Suppressor macrophage treated with lipopolysaccharide for 4 hours (primary cell): ENCODE measurements at places on chromosomes 7 and 10.

- DNase-seq: no peak
Observed at GRCh38 chr10:88661018-88661417, 3.2 kb upstream of the LIPF start.

DNA sequence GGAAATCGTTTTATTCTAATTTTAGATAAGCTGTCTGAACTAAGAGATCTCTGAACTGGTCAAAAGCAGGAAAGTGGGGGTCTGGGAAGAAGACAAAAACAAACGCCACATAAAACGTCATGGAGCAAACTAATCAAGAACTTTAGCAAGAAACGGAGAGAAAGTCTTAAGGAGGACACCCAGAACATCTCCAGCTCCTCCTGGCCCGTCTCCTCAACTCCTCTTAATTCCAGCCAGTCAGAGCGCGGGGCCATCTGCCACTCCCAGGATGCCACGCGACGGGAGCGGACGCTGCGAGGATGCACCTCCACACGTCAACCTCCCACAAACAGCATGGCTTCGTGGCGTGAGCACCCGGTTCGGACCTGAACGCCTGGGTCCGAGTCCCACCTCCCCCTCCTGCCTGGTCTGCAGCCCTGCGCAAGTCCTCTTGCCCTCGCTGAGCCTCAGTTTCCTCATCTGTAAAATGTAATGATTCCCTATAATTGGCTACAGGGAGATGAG, 598 bp downstream of the MMS19 start:
- peak; percentile 82 for DNase-seq

DNA sequence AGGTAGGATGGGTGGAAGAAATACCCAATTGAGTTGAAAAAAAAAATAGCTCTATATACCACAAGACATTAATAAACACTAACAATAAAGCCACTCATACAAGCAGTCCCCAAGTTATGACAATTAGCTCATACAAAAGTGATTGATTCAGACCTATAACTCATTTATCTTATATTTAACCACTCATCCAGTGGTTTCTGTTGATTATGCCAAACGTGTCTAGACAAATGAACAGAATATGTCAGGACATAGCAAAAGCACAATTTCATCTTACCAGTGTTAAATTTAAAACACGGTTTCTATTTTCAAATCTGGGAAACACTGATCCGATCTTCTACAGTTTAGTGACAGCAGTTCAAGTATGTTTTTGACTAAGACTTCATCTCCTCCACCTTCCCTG, 17.0 kb downstream of the ABI1 start:
- DNase-seq: no peak

DNA sequence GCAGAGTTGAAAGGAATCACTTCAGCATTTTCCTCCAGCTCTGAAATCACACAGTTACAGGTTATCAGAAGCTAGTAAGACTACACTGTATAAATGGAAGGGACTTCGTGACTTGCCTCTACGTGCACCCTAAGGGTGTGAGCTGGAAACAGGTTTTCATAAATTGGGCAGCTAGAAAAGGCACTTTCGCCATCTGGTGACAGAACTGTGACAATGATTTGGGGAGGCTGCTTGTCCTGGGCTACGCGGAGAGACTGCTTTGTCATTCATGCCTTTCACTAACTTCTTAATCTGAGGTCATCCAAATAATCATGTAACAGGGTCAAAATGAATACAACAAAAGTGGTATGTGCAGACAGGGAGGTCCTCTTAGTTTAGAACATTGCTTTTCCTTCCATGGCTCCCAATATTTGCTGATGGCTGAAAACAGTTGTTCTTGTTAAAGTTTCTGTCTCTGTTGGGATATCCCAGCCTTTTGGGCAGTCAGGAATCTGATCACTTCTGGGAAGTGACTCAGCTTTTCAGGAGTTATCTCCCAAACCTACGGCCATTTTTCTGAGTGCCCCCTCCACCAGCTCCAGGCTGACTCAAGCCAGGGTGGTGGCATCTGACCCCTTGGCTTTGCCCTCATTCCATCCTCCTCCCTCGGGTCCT, 17.8 kb downstream of the VWC2 start:
- peak; percentile 12 for DNase-seq

- no peak for DNase-seq
Observed at GRCh38 chr7:121043314-121044234, 55.1 kb downstream of the CPED1 start.

- peak; percentile 20 for DNase-seq
Observed at GRCh38 chr10:17176091-17176490, 25.4 kb downstream of the TRDMT1 start.

DNA sequence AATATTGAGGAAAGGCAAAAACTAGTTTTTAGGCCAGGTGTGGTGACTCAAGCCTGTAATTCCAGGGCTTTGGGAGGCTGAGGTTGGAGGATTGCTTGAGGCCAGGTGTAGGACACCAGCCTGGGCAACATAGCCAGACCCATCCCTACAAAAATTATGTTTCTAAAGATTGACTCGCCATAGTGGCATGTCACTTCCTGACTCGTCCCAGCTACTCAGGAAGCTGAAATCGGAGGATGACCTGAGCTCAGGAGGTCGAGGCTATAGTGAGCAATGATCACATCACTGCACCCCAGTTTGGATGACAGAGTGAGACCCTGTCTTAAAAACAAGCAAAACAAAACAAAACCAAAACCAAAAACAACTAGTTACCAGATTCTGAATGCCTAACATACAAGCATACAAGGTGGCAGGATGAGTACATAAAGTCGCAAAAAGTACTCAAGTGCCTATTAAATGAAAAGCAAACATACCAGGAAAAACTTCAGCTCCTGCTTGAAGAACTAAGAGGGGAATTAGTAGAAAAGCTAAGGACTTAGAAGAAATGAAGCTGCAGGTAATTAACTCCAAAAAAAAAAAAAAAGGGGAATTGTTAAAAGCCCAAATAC, 14.1 kb downstream of the ZNF398 start:
- peak; percentile 23 for DNase-seq

DNA sequence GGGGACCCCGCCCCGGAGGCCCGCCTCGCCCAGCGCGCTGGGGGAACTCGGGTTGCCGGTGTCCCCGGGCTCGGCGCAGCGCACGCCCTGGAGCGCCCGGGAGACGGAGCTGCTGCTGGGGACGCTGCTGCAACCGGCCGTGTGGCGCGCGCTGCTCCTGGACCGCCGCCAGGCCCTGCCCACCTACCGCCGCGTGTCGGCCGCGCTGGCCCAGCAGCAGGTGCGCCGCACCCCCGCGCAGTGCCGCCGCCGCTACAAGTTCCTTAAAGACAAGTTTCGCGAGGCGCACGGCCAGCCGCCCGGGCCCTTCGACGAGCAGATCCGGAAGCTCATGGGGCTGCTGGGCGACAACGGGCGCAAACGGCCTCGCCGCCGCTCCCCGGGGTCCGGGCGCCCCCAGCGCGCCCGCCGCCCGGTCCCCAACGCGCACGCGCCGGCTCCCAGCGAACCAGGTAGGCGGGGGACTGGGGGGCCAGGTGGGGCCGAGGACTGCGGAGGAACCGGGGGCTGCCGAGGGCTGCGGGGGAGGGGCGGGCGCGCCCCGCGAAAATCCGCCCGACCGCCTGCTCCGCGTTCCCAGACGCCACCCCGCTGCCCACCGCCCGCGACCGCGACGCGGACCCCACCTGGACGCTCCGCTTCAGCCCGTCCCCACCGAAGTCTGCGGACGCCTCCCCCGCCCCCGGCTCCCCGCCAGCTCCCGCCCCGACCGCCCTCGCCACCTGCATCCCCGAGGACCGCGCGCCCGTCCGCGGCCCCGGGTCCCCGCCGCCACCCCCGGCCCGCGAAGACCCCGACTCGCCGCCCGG, 574 bp downstream of the UTF1 start:
- peak; percentile 48 for DNase-seq

DNA sequence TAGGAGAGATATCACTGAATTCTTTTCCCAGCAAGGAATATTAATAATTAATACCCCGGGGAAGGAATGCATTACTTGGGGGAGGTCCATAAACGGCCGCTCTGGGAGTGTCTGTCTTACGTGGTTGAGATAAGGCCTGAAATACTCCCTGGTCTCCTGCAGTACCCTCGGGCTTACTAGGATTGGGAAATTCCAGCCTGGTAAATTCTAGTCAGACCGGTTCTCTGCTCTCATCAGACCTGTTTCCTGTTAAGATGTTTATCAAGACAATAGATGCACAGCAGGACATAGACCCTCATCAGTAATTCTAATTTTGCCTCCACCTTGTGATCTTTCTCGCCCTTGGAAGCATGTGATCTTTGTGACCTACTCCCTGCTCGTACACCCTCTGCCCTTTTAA, 162.8 kb upstream of the KCND2 start:
- no peak for DNase-seq

DNA sequence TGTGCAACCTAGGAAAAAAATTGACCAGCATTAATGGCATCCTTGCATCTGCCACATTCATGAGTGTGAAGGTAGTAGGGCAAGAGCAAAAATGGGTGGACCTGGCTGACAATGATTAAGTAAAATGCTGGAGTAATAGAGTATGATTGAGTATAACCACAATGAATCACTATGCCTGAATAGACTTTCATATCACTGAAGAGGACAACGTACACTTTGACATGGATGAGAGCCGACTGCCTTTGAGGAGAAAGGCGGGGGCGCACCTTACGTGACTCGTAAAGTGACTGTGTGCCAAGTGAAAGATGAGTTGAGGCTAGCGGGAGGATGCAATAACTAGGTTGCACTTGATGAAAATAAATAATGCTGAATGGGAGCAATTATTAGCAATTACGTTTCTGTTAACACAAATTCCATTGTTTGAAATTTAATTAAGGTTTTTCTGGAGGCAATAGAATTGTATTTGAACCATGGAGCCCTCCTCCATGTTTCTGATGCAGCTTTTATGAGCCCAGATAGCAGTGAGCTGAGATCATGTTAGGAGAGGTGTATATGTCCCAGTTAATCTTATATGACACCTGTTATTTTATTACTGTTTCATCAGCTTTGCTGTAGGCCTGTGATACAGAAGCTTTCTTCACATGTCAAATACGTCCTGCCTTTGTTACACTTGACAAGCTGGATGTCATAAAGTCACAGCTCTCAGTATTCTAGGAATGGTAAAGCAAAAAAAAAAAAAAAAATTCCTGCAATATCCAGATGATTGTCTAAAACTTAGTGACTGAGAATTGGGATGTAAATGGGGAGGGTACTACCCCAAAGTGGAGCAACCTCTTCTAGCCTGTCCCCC, 596.5 kb downstream of the NXPH1 start:
- DNase-seq: no peak

DNA sequence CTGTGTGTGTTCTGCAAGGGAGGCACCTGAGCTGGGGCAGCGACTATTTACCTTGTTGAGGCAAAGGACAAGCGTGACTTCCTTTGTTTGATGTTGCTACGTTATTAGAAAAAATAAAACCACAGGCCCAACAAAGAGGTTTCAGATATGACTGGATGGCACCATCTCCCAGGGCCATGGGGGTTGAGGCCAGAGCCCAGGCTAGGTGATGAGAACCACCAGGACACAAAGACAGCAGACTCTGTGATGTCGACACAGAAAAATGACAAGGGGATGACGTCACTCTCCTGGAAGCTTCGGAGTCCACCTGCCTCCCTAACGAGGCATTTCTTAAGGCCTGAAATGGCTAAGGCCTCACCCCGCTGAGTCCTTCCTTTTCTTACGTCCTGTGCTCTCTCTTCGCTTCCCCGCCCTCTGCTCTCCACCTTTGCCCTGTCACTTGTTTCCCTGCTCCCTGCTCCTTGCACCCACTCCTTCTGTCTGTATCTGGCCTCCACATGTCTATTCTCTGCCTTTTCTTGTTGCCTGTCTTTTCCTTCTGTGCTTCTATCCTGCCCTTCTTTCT, 83.0 kb upstream of the ADRB1 start:
- DNase-seq: no peak

- peak; percentile 90 for DNase-seq
Observed at GRCh38 chr7:43758029-43758821, at the start of gene BLVRA. TSS of gene BLVRA (plus strand) at chr7:43758680. CDS start at chr7:43771159, 12,479 bp downstream.

DNA sequence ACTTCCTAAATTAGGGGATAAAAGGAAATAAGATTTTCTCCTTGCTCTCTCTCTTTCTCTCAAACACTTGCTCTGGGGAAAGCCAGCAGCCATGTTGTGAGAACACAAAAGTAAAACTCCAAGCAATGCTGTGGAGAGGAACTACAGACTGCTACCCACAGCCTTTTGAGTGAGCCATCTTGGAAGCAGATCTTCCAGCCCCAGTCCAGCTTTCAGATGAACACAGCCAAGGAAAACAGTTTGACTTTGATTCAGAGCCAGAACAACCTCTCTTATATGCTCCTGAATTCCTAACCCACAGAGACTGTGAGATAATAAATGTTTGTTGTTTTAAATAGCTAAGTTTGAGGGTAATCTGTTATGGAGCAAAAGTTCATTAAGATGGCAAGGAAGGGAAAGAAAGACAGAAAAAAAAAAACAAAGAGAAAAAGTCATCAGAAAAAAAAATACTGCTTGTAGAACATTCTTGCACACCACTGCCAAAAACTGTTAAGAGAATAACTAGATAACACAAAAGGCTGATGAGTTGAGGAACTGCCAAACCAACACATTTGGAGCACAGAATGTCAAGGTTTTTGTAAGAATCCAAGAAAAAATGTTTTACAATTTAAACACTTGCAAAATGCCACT, 20.9 kb upstream of the PRKAR2B start:
- no peak for DNase-seq

DNA sequence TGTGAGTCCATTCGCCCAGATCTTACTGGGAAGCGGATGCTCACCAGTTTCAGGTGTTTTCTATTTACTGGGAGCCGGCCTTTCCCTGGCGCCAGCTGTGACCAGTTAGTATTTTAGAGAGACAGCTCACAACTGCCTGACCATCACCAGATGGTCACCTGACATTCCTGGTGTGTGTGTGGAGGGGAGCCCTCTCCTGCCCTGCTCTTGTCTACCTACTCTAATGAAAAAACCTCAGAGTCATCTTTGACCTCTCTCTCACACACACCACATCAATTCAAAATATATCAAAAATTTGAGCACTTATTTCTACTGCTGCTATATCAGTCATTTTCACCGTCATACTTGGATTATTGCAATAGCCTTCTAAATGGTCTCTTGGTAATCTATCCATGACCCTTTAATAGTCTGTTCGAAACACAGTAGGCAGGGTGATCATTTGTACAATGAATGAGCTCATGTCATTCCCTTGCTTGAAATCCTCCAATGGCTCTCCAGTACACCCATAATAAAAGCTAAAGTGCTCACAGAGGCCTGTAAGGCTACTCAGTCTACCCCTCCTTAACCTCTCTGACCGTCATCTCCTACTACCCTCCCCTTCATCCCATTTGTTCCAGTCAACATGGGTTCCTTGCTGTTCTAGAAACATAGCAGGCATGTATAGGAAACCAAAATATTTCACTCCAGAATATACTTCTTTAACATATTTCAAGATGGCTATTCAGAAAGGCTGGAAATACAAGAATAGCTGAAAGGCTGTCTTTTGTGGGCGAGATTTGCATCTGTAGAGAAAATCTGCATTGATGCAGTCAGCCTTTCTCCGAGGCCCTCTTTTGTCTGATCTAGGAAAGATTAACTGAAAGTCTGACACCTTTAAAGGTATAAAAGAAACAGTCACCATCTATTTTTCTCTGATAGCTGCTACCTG, 17.5 kb upstream of the NT5C3A start:
- no peak for DNase-seq

GRCh38 chr7:2617325-2617905, 14.4 kb upstream of the TTYH3 start:
- no peak for DNase-seq
